Astrocyte (in vitro differentiated cells and primary cell): ENCODE measurements at places on chromosomes 11 and 22. TPM values are rescaled to one million over a fixed set of nuclear protein-coding genes. Genes with fewer than 3 reads are reported as not detected.

DNA sequence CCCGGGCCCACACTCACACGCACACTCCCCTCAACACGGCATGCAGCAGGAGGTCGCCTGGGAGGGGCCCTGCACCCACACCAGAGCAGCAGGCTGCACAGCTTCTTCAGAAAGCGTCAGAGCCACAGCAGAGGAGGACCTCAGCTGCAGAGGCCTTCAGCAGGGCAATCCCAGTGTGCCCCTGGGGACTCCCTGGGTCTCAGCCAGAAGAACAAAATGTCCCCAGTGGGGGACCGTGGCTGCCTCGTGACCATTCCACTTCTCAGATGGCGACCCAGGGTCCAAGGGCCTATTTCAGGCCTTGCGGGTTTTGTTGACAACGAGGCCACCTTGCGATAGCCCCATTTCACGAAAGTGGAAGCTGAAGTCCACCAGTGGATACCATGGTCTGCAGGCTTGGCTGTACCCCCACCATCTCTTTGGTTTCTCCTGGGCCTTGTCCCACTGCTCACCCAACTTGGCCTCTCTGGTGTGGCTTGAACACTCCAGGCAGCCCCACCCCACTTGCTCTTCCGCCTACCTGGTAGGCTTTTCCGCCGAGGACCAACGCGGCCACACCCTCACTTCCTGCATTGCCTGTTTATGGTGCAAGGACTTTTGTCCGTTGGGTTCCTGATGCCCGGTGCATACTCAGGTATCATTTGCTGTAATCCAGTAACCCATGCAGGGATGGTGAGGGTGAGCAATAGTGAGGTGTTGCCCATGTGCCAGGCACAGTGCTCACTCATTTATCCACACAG is 38.1 kb downstream of the MB start:
- DNase-seq: no peak
- H3K36me3 ChIP-seq: no peaks in the 10 kb centered on the region
- peaks cover 3% of the 10 kb centered on the region for H3K27me3 ChIP-seq
- no peak overlapping the region for H3K4me3 ChIP-seq
- no peaks in the 10 kb centered on the region for H3K4me1 ChIP-seq

GRCh38 chr22:43722444-43722843 is 89.7 kb downstream of the EFCAB6 start:
- H3K27ac ChIP-seq: no peak overlapping the region
- H3K36me3 ChIP-seq: no peaks in the 10 kb centered on the region
- no peaks in the 10 kb centered on the region for H3K27me3 ChIP-seq
- no peak for DNase-seq
- peaks cover 9% of the 10 kb centered on the region for H3K4me1 ChIP-seq

C11orf65 gene
- 0.77 and 1.00 TPM in 2 replicates for total RNA-seq

P2RX6 gene
- total RNA-seq: 0.22 and 0.45 TPM in 2 replicates

- H3K4me1 ChIP-seq: no peaks in the 10 kb centered on the region
- DNase-seq: no peak
- peaks cover 9% of the 10 kb centered on the region for H3K27me3 ChIP-seq
These were observed 59.9 kb upstream of the SHISAL1 start for GRCh38 chr22:44372611-44373010.

GRCh38 chr11:19316434-19316833 is 75.7 kb upstream of the E2F8 start:
- no peak overlapping the region for H3K4me3 ChIP-seq
- H3K27ac ChIP-seq: no peak overlapping the region
- H3K36me3 ChIP-seq: no peaks in the 10 kb centered on the region
- DNase-seq: no peak
- H3K27me3 ChIP-seq: peaks cover 10% of the 10 kb centered on the region

PKDREJ gene
- total RNA-seq: not detected in 2 replicates

CRYBB2 gene
- total RNA-seq: not detected in 2 replicates

DNA sequence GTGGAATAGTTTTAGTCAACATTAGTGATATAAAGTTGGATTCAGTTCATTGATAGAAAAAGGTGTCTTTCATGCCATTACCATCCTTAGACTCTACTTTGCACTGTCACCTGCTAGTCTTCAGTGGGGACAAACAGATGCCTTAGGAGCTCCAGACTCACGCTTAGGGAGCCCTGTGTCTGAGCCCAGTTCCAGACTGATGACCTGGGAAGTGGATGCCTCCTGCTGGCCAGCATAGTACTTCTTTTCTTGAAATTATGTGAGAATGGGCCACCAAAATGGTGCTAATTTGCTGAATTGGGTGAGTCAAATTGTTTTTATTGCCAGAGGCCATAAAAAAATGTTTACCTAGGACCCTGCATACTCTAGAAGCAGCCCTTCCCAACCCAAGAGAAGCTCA is 53.9 kb downstream of the NOX4 start:
- H3K4me1 ChIP-seq: no peaks in the 10 kb centered on the region
- no peaks in the 10 kb centered on the region for H3K27me3 ChIP-seq
- DNase-seq: no peak

GRCh38 chr11:121574801-121575200 is 122.0 kb upstream of the SORL1-AS1 start:
- no peak overlapping the region for H3K4me3 ChIP-seq
- peaks cover 19% of the 10 kb centered on the region for H3K27me3 ChIP-seq
- H3K27ac ChIP-seq: no peak overlapping the region
- H3K4me1 ChIP-seq: no peaks in the 10 kb centered on the region

GGTLC3 gene
- total RNA-seq: not detected in 2 replicates

- no peak for DNase-seq
- no peaks in the 10 kb centered on the region for H3K4me1 ChIP-seq
- peaks cover 4% of the 10 kb centered on the region for H3K27me3 ChIP-seq
- no peak overlapping the region for H3K27ac ChIP-seq
- H3K4me3 ChIP-seq: no peak overlapping the region
These were observed 11.4 kb upstream of the CD44 start for GRCh38 chr11:35127619-35128018.

- no peaks in the 10 kb centered on the region for H3K36me3 ChIP-seq
- H3K4me3 ChIP-seq: no peak overlapping the region
- no peak for DNase-seq
- H3K27ac ChIP-seq: no peak overlapping the region
- H3K4me1 ChIP-seq: no peaks in the 10 kb centered on the region
These were observed 179.0 kb upstream of the LARGE1 start for GRCh38 chr22:34099278-34099677.

DNA sequence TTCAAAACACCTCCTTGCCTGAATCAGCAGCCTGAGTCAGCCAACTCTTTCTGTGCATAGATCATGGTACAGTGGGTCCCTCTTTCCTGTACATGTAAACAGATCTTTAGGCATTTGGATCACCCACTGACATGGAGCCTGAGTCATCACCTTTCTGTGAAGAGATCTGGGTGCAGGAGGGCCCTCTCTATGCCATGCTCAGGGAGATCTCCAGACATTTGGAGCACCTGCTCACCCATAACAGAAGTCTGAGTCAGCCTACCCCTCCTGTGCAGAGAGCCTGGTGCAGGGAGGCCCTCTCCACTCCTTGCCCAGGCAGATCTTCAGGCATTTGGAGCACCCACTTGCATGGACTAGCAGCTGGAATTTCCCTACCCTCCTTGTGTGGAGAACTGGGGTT is 56.2 kb upstream of the GLYAT start:
- no peaks in the 10 kb centered on the region for H3K4me1 ChIP-seq
- no peak overlapping the region for H3K27ac ChIP-seq
- H3K4me3 ChIP-seq: no peak overlapping the region
- H3K27me3 ChIP-seq: no peaks in the 10 kb centered on the region
- peak; percentile 2 for DNase-seq

- H3K4me1 ChIP-seq: peaks cover 30% of the 10 kb centered on the region
- no peaks in the 10 kb centered on the region for H3K36me3 ChIP-seq
- no peak overlapping the region for H3K27ac ChIP-seq
- H3K27me3 ChIP-seq: peaks cover 2% of the 10 kb centered on the region
- no peak for DNase-seq
These were observed 3.4 kb downstream of the USP2 start for GRCh38 chr11:119377961-119378667.

PGGHG gene
- total RNA-seq: 22.9 and 25.1 TPM in 2 replicates

ADAMTS8 gene
- total RNA-seq: 0.17 and 0.20 TPM in 2 replicates

DNA sequence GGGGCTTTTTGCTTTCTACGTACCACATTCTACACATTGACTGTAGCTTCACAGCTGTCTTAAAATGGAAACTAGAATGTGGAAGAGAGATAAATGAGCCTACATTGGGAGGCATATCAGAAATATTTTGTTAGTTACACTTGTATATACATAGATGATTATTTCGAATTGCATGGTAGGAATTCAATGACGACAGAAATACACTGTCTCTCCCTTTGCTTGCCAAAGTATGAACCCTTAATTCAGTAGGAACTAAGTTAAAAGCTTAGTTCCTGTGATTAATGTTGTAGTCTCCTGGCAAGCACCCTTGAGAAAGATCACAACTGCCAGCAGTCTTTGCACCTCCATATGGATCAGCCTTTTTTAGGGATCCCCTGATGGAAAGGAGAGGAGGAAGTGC is 10.1 kb downstream of the C11orf87 start:
- no peak overlapping the region for H3K27ac ChIP-seq
- DNase-seq: peak; percentile 89
- no peak overlapping the region for H3K4me3 ChIP-seq
- no peaks in the 10 kb centered on the region for H3K27me3 ChIP-seq
- no peaks in the 10 kb centered on the region for H3K36me3 ChIP-seq

DNA sequence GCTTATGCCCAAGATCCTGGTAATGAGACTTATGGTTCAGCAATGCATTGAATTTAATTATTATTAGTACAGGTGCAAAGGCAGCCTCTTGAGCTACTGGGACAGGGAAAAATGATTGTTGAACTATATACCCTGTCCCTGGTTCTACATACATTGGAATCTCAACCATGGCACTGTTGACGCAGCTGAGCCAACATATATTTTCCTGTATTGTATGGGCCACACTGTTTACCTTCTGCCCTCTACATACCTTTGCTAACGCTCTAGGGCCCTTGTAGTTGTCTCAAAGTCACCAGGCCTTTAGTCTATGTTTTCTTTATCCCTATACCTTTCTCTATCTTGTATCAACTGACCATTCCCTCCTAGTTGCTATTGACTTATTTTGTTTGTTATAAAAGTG is 22.6 kb downstream of the KREMEN1 start:
- H3K36me3 ChIP-seq: no peaks in the 10 kb centered on the region
- no peak overlapping the region for H3K4me3 ChIP-seq
- H3K27me3 ChIP-seq: no peaks in the 10 kb centered on the region
- DNase-seq: no peak
- H3K27ac ChIP-seq: no peak overlapping the region
- H3K4me1 ChIP-seq: peaks cover 10% of the 10 kb centered on the region

TOMT gene
- total RNA-seq: not detected in 2 replicates

GRCh38 chr11:128692753-128693415 is 988 bp upstream of the FLI1 start:
- H3K27ac ChIP-seq: peak overlapping the region; percentile 92
- H3K27me3 ChIP-seq: peaks cover 37% of the 10 kb centered on the region
- peak overlapping the region; percentile 83 for H3K4me3 ChIP-seq
- H3K36me3 ChIP-seq: no peaks in the 10 kb centered on the region
- DNase-seq: no peak

DNA sequence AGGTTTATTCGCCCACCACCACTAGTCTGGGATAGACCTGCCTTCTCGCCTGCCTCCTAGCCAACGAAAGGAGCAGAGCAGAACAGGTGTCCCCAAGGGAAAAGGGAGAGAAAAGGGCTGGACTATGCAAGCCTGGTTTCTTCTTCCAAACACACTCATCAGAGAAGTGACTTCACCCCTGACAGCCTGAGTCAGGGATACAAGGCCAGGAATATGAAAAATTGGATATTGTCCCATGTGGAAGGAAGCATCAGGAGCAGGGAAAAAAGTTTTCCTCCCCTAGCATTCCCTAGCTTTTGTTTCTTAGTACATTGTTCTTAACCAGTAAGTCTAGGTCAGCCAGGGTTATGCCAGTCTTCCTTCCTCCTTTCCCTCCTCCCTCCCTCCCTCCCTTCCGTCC is 56.9 kb upstream of the TNRC6B start:
- DNase-seq: no peak
- no peak overlapping the region for H3K4me3 ChIP-seq
- H3K27me3 ChIP-seq: no peaks in the 10 kb centered on the region
- H3K36me3 ChIP-seq: no peaks in the 10 kb centered on the region
- no peak overlapping the region for H3K27ac ChIP-seq

OR8D4 gene
- total RNA-seq: not detected in 2 replicates

KRTAP5-11 gene
- not detected in 2 replicates for total RNA-seq

GRCh38 chr11:65808744-65809341 is 22.0 kb downstream of the OVOL1 start:
- no peak overlapping the region for H3K27ac ChIP-seq
- no peaks in the 10 kb centered on the region for H3K4me1 ChIP-seq
- H3K4me3 ChIP-seq: no peak overlapping the region
- H3K36me3 ChIP-seq: no peaks in the 10 kb centered on the region
- peaks cover 12% of the 10 kb centered on the region for H3K27me3 ChIP-seq

- DNase-seq: peak; percentile 67
- H3K27ac ChIP-seq: peak overlapping the region; percentile 95
- no peaks in the 10 kb centered on the region for H3K27me3 ChIP-seq
- peak overlapping the region; percentile 87 for H3K4me3 ChIP-seq
- peaks cover 52% of the 10 kb centered on the region for H3K4me1 ChIP-seq
These were observed 16.5 kb downstream of the BLID start for GRCh38 chr11:122099374-122100036.

C11orf52 gene
- total RNA-seq: 0.50 and 0.60 TPM in 2 replicates

DNA sequence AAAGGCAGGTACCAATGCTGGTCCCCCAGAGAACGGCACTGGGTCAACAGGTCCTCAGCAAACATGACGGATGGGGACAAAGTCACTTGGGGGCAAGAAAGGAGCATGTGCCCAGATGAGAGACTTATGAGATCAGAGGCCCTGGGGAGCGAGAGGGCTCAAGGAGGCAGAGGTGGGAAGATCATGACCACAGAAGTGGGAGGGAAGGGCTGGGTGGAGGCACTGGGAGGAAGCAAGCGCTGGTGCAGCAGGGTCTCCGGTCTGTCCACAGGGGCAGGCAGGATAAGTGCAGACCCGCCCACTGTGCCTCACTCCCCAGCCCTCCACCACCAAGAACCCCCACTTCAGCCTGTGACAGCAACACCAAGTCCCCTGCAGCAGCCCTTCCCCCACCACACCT is 10.9 kb downstream of the ELFN2 start:
- H3K4me1 ChIP-seq: peaks cover 8% of the 10 kb centered on the region
- H3K36me3 ChIP-seq: no peaks in the 10 kb centered on the region
- peaks cover 15% of the 10 kb centered on the region for H3K27me3 ChIP-seq
- H3K4me3 ChIP-seq: no peak overlapping the region
- DNase-seq: no peak

GRCh38 chr11:60170566-60170965 is 12.3 kb downstream of the MS4A6A start:
- DNase-seq: no peak
- H3K27me3 ChIP-seq: no peaks in the 10 kb centered on the region
- no peak overlapping the region for H3K4me3 ChIP-seq
- H3K27ac ChIP-seq: no peak overlapping the region

MED17 gene
- total RNA-seq: 37.0 and 40.0 TPM in 2 replicates
